AG08396 (cell line): ENCODE measurements at places on chromosomes 7 and 10.

GRCh38 chr10:131314799-131315198, 3.3 kb upstream of the TCERG1L start:
- DNase-seq: no peak

GRCh38 chr7:14219125-14219524, 229.7 kb upstream of the ETV1 start:
- no peak for DNase-seq

- no peak for DNase-seq
These were observed 45.9 kb upstream of the ITGB8 start for GRCh38 chr7:20284771-20285143.

- DNase-seq: no peak
These were observed 37.6 kb downstream of the CPXM2 start for GRCh38 chr10:123854003-123854402.

DNA sequence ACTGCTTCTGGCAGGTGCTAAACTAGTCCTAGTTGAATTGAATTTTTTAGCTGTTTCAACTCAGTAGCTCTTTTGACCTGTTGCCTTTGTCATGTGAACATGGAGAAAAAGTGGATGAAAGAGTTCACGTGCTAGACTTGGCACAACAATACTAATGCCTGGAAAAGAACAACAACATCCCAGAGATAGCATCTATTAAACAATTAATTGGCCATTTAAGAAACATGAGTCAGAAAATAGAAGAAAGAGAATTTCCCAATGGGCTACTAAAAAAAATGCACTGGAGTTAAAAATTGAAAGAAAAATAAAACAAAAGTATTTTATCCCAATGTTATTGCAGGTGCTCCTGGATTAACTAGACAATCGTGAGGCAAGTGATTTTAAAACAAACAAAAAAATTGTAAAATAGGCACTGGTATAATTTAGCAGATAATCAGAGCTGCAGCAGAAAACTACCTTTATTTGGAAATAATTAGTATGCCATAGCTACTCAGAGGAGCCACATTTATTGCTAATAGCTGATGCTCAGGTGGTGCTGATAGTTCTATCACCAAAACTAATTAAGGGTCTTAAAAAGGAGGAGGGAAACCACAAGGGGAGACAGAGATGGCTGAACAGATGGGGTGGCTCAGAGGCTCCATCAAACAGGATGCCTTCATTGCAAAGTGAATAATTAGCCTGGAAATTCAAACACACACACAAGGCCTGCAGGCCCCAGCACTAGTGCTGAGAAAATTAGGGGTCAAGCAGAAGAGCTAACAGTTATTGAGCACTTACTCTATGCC, 17.6 kb downstream of the CCDC71L start:
- no peak for DNase-seq
